ENCODE measurements at places on chromosomes 7 and 10. TPM values are rescaled to one million over a fixed set of nuclear protein-coding genes. Genes with fewer than 3 reads are reported as not detected.

The SFTPA1 gene
- total RNA-seq: not detected

The FOXP2 gene
- 25.0 TPM for total RNA-seq

The LIPJ gene
- not detected for total RNA-seq

The STAG3 gene
- 1.0 TPM for total RNA-seq

The ADRB1 gene
- total RNA-seq: 0.68 TPM

The KLF14 gene
- total RNA-seq: not detected

The SBDS gene
- total RNA-seq: 104 TPM

The TMEM229A gene
- total RNA-seq: not detected

The RPP30 gene
- total RNA-seq: 32.8 TPM

The UCN3 gene
- total RNA-seq: not detected

The AGR2 gene
- not detected for total RNA-seq

The SRRM3 gene
- 0.71 TPM for total RNA-seq

The AKR1B15 gene
- not detected for total RNA-seq

The DIP2C gene
- total RNA-seq: 36.8 TPM

The PCLO gene
- total RNA-seq: 1.4 TPM

Measured in osteocyte (in vitro differentiated cells).